ENCODE measurements at places on chromosomes 11 and 22.

GRCh38 chr22:37208401-37209139 is 3.7 kb downstream of the SSTR3 start:
- no peak overlapping the region for H3K27ac ChIP-seq
- no peaks in the 10 kb centered on the region for H3K4me1 ChIP-seq
- no peaks in the 10 kb centered on the region for H3K27me3 ChIP-seq

DNA sequence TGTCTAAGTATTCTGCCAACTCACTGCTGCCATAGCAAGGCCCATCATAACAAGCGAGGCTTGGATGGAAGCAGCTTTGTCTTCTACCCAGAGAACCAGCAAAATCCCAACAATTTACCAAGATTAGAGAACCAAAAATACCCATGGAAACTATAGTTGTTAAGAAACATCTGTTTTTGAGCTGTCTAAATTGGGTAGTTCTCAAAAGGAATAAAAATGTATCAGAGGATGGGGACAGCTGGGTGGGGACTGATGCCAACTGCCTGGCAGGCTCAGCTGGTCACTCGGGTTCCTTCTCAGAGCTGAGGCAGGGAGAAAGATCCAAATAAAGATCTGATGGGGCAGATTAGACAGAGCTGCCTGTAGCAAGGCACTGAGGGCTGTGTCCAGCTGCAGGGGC is 85.9 kb upstream of the GRK3 start:
- no peaks in the 10 kb centered on the region for H3K36me3 ChIP-seq
- no peaks in the 10 kb centered on the region for H3K27me3 ChIP-seq
- H3K4me3 ChIP-seq, result no peak overlapping the region

GRCh38 chr11:105399511-105399910 is 210.4 kb upstream of the GRIA4 start:
- H3K36me3 ChIP-seq, result no peaks in the 10 kb centered on the region
- H3K27ac ChIP-seq, result no peak overlapping the region

DNA sequence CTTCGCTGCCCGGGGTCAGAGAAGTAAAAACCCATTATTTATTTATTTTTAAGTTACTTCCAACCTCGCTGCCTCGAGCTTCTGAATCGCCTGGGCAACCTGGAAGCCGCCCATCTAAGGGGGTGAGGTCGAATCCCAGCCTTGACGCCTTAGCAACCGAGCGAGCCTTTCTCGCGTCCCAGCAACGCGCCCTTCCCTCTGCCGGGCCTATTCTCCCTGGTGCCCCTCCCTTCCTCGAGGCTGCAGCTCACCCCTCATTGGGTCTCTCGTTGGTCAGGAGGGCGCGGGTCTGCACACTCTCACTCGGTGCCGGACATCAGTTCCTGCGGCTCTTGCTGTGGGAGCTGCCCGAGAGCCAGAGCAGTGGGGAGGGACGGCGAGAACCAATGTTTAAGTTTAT is at the start of gene CCDC81:
CCDC81 (plus strand) TSS at position 302 of the 400 bp plus-strand sequence. CDS start 277 bp downstream, outside the sequence.
- H3K36me3 ChIP-seq, result no peaks in the 10 kb centered on the region
- no peak within 1 kb of the TSS for H3K27ac ChIP-seq
- H3K4me3 ChIP-seq, result peak within 1 kb of the TSS; percentile 10
- no peaks in the 10 kb centered on the region for H3K27me3 ChIP-seq
- H3K4me1 ChIP-seq, result no peaks in the 10 kb centered on the region
- DNase-seq, result no peak

DNA sequence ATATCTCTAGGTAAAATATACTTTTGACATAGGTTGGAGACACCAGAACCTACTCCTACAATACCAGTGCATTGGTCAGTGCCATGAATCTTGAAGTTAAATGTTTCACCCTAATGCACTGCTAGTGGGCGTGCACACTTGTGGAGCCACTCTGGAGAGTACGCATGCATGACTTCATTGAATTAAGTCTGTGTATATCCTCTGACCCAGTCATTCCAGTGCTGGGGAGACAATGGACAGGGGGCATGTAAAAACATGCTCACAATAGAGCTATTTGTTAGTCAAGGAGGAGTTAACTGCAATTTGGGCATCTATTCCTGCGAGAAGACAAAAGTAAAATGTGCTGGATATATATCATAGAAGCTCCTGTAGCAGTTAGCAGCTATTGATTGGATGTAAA is 335.4 kb upstream of the NCAM1 start:
- H3K4me3 ChIP-seq, result no peak overlapping the region
- no peak for DNase-seq
- no peak overlapping the region for H3K27ac ChIP-seq
- H3K4me1 ChIP-seq, result no peaks in the 10 kb centered on the region

- no peaks in the 10 kb centered on the region for H3K27me3 ChIP-seq
- no peak overlapping the region for H3K4me3 ChIP-seq
- H3K27ac ChIP-seq, result peak overlapping the region; percentile 79
- no peaks in the 10 kb centered on the region for H3K36me3 ChIP-seq
Observed at GRCh38 chr22:37016134-37016910, 2.9 kb downstream of the TST start.

- no peak for DNase-seq
- peaks cover 6% of the 10 kb centered on the region for H3K4me1 ChIP-seq
- H3K27ac ChIP-seq, result no peak overlapping the region
- no peaks in the 10 kb centered on the region for H3K36me3 ChIP-seq
- no peak overlapping the region for H3K4me3 ChIP-seq
Observed at GRCh38 chr11:134517115-134517514, 105.1 kb upstream of the B3GAT1 start.

- no peak overlapping the region for H3K27ac ChIP-seq
- no peak for DNase-seq
- no peak overlapping the region for H3K4me3 ChIP-seq
- H3K27me3 ChIP-seq, result no peaks in the 10 kb centered on the region
- peaks cover 15% of the 10 kb centered on the region for H3K36me3 ChIP-seq
Observed at GRCh38 chr11:118581057-118581456, 8.8 kb downstream of the ARCN1 start.

DNA sequence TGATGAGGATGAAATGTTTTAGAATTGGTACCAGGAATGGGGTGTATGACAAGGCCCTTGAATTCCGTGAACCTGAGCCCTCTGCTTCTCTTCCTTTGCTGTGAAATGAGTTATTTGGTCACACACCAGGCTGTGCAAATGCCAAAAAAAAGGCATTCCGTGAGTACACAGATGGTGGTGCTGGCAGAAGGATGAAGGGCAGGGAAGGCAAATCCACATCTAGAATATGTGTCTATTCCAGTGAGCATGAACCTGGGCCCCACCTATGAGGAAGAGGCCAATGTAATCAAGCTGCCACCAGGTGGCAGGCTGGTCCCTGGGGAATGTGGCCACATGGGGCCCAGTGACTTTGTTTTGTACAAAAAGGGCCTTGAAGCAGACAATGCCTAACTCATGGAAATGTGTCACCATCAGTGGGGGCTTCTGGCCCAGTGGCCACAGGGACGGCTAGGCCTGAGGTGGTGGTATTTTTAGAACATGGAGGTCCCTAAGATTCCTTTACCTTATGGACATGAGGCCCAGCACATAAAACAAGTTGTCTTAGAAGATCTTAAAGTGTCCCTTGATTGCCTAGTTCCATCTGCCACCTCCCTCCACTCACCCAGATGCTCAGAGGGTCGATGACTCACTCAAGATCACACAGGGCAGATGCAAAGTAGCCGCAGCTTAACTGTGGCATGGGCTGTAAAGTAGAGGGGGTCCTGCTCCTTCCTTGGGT is 3.9 kb upstream of the RNF215 start:
- no peaks in the 10 kb centered on the region for H3K36me3 ChIP-seq
- no peak overlapping the region for H3K4me3 ChIP-seq
- no peaks in the 10 kb centered on the region for H3K4me1 ChIP-seq
- DNase-seq, result peak; percentile 87
- no peaks in the 10 kb centered on the region for H3K27me3 ChIP-seq

DNA sequence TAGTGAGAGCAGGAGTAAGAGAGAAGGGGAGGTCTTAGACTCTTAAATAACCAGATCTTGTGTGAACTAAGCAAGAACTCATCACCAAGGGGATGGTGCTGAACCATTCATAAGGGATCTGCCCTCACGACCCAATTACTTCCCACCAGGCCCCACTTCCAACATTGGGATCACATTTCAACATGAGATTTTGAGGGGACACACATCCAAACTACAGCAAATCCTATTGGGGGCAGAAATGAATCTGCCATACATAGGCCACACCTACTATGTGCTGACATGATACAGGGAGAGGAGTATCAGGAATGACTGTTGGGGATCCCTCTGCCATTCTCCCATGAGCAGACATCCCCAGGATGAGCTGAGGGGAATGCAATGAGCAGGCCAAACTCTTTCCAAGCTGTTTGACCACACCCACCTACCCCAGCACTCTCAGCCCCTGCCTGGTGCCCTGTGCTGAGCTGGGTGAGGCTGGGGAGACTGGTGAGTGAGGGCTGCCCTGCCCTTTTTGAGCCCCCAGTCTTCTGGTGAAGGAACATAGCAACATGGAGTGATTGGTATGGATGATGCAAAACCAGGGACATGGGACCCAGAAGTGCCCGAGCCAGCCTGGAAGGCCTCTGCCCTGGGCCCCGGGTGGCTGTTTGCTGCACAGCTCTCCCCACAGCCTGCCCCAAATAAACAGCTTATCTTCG is 1.2 kb upstream of the GTSE1 start:
- no peak for DNase-seq
- peaks cover 4% of the 10 kb centered on the region for H3K36me3 ChIP-seq
- peak overlapping the region; percentile 85 for H3K27ac ChIP-seq
- H3K27me3 ChIP-seq, result no peaks in the 10 kb centered on the region
- H3K4me3 ChIP-seq, result peak overlapping the region; percentile 53
- H3K4me1 ChIP-seq, result peaks cover 4% of the 10 kb centered on the region

GRCh38 chr11:68763926-68764657 is 12.8 kb upstream of the TESMIN start:
- H3K4me1 ChIP-seq, result no peaks in the 10 kb centered on the region
- no peaks in the 10 kb centered on the region for H3K27me3 ChIP-seq
- H3K4me3 ChIP-seq, result no peak overlapping the region

DNA sequence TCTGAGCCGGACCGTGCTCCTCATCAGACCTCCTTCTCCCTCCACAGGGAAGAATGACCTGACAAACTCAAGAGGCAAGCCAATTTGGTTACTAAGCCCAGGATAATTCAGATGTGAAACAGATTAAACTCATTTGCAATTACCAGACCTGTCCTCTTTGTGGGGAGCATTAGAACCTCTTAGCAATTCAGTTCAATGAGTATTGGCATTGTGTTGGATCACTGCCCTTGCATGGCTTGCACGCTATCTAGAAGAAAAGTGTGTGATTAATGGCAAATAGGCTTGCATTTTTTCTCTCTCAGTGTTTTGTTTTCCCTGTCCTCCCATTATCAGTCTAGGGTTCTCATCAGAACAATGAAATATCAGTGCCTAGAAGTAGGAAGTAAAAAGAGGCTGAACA is 365.6 kb downstream of the OPCML start:
- no peak for DNase-seq
- H3K27ac ChIP-seq, result no peak overlapping the region
- no peaks in the 10 kb centered on the region for H3K36me3 ChIP-seq
- H3K4me3 ChIP-seq, result no peak overlapping the region
- no peaks in the 10 kb centered on the region for H3K27me3 ChIP-seq
- H3K4me1 ChIP-seq, result no peaks in the 10 kb centered on the region

- no peaks in the 10 kb centered on the region for H3K36me3 ChIP-seq
- no peak overlapping the region for H3K27ac ChIP-seq
- H3K4me1 ChIP-seq, result no peaks in the 10 kb centered on the region
- DNase-seq, result peak; percentile 52
- no peaks in the 10 kb centered on the region for H3K27me3 ChIP-seq
Observed at GRCh38 chr11:70467201-70468085, 69.1 kb downstream of the CTTN start.

DNA sequence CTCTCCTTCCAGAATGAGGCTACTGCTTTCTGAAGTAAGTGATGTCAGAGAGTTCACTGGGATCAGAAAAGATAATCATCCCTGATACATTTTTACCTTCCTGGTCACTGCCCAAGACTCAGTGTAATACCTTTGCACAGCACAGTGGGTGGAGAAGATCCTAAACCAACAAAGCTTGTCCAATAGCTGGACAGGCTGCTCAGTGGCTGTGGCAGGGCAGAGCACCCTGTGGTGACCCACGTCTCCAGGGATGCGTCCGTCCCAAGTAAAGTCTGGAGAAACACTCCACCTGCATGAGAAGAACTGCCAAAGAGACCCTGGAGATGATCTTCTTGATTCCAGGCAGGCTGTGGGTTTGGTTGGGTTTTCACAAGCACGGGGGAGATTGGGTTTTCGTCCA is 31.0 kb upstream of the TLCD5 start:
- no peak for DNase-seq
- peaks cover 5% of the 10 kb centered on the region for H3K4me1 ChIP-seq
- H3K4me3 ChIP-seq, result no peak overlapping the region
- peak overlapping the region; percentile 9 for H3K27ac ChIP-seq
- no peaks in the 10 kb centered on the region for H3K27me3 ChIP-seq
- no peaks in the 10 kb centered on the region for H3K36me3 ChIP-seq

GRCh38 chr11:71204294-71204693 is 48.1 kb downstream of the SHANK2 start:
- H3K27ac ChIP-seq, result no peak overlapping the region
- no peaks in the 10 kb centered on the region for H3K4me1 ChIP-seq
- no peak for DNase-seq
- H3K27me3 ChIP-seq, result no peaks in the 10 kb centered on the region

DNA sequence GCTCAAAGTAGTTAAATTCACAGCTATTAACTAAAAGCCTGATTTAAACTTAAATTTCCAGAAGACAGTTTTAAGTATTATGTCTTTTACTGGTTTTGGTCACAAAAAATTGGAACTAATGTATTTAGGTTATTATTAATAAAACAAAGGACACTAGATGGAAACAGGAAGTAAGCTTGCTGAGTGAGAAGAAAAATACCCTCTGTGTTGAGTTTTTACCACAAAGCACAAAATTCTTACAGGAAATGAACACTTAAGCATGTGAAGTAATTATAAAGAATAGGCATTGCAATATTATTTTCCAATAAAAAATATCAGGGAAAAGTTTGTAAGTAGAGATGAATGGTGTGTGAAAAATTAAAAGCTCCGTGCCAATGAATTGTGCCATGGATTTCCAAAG is 46.3 kb downstream of the PIK3C2A start:
- DNase-seq, result no peak
- no peaks in the 10 kb centered on the region for H3K36me3 ChIP-seq
- H3K27me3 ChIP-seq, result no peaks in the 10 kb centered on the region
- no peak overlapping the region for H3K4me3 ChIP-seq

DNA sequence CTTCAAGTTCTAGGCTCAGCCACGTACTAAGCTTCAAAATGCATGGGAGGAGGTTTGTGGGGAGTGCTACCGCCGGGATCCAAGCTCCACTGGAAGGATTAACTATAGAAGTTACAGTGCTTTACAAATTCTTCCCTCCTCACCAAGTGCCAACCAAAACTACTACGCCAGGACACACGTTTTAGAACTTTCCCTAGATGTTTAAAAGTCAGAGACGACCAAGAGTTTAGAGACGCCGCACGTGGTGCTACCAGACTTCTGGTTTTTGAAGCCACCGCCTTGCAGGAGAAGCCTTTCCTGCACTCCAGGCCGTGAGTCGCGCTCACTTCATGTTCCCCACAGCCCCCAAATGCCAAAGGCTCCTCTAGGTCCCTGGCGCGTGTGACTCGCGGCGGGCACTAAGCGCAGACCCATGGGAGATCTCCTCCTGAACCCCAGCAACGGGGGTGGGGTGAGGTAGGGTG is 734 bp downstream of the SNU13 start:
- peaks cover 4% of the 10 kb centered on the region for H3K4me1 ChIP-seq
- no peaks in the 10 kb centered on the region for H3K36me3 ChIP-seq
- H3K4me3 ChIP-seq, result peak overlapping the region; percentile 73
- H3K27me3 ChIP-seq, result no peaks in the 10 kb centered on the region
- peak; percentile 63 for DNase-seq
- H3K27ac ChIP-seq, result no peak overlapping the region

Measured in small intestine (tissue), 16 donors.